ENCODE measurements at places on chromosomes 5 and 9.

- DNase-seq = no peak
Observed at GRCh38 chr9:126704157-126704891, 90.6 kb downstream of the LMX1B start.

- DNase-seq = no peak
Observed at GRCh38 chr9:126514037-126514821, 99.5 kb upstream of the LMX1B start.

GRCh38 chr9:92293075-92293354 is 482 bp downstream of the IARS1 start:
- no peak for DNase-seq

DNA sequence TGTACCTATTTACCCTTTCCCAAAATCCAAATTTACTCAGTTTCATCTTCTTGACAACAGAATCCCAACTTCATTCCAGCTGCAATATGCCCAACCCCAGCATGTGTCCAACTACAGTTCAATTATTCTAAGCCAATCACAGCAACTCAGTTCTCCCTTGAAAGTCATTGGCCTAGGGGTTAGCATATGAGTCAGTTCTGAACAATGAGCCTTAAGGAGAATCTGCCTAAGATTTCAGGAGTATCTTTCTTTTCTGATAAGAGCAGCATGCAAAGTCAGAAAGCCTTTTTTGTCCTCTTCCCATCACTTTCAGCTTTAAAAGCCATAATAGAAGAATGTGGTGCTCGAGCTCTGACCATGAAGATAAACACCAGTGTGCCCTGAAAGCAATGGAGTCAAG is 44.4 kb upstream of the RASGRF2 start:
- DNase-seq = no peak

DNA sequence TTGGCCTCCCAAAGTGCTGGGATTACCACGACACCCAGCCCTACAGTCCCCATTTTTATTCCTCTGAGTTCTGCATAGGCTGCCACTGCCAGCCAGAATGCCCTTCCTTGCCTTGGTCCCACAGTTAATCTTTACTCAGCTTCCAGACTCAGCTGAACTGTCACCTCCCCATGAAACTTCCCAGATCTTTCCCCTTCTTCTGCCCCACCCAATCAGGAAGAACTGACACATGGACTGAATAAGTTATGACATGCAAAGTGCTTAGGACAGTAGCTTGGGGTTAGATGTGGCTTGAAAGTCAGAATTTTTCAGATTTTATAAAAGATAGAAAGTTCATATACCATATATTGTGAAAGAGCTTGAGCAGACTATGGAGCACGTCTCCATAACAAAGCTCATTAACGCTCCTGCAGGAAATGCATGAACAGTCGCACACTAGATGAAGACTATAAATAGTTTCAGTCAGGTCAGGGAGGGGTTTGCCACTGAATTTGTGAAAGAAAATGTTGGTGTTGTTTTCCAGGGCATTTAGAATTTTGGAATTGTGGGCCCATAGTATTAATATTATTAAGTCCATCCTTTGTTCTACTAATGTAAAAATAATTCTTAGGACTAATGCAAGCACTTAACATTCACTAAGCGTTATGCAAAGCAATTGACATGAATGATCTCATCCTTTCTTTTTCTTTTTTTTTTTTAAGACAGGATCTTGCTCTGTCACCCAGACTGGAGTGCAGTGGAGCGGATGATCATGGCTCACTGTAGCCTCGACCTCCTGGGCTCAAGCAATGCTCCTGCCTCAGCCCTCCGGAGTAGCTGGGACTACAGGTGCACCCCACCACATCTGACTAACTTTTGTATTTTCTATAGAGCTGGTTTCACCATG is 36.1 kb upstream of the DENND1A start:
- DNase-seq = no peak

GRCh38 chr5:159854916-159855315 is 61.4 kb upstream of the ADRA1B start:
- DNase-seq = no peak

- DNase-seq = no peak
Observed at GRCh38 chr9:95592931-95593330, 76.2 kb upstream of the PTCH1 start.

GRCh38 chr5:31270396-31270795 is 76.9 kb downstream of the CDH6 start:
- DNase-seq = no peak

DNA sequence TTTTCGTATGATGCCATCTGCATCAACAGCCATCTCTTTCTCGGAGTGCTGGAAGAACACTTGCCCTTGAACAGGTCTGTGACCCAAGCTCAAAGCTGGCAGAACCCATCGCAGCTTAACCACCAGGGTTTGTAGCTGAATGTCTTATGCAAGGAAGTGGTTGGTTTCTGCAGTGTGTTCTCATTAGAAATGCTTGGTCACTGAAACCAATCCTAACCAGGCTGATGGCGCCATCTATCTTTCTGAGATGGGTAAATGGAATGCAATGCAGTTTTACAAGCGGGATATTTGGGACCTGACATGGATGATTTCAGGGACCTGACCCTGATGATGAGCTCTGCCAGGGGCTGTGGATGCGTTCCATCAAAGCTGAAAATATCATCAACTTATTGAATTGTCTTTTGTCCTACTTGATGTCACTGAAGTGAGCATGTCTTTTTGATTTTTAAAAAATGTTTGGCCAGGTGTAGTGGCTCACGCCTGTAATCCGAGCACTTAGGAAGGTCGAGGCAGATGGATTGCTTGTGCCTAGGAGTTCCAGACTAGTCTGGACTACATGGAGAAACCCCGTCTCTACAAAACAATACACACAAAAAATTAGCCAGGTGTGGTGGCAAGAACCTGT is 28.7 kb downstream of the DMRT3 start:
- no peak for DNase-seq

DNA sequence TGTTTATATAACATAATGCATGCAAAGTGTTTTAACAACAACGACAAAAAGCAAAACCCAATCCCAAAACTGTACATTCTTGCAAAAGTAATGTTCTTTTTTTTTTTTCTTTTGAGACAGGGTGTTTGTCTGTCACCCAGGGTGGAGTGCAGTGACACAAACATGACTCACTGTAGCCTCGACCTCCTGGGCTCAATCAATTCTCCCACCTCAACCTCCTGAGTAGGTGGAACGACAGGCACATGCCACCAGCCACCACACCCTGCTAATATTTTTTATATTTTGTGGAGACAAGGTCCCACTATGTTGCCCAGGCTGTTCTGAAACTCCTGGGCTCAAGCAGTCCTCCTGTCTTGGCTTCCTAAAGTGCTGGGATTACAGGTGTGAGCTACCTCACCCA is 13.6 kb upstream of the HAVCR1 start:
- no peak for DNase-seq

- no peak for DNase-seq
Observed at GRCh38 chr9:79742110-79742721, 170.5 kb downstream of the TLE4 start.

- DNase-seq = no peak
Observed at GRCh38 chr9:15965246-15965745, 412.5 kb downstream of the CCDC171 start.

- no peak for DNase-seq
Observed at GRCh38 chr5:123359454-123360200, 63.6 kb downstream of the CEP120 start.

DNA sequence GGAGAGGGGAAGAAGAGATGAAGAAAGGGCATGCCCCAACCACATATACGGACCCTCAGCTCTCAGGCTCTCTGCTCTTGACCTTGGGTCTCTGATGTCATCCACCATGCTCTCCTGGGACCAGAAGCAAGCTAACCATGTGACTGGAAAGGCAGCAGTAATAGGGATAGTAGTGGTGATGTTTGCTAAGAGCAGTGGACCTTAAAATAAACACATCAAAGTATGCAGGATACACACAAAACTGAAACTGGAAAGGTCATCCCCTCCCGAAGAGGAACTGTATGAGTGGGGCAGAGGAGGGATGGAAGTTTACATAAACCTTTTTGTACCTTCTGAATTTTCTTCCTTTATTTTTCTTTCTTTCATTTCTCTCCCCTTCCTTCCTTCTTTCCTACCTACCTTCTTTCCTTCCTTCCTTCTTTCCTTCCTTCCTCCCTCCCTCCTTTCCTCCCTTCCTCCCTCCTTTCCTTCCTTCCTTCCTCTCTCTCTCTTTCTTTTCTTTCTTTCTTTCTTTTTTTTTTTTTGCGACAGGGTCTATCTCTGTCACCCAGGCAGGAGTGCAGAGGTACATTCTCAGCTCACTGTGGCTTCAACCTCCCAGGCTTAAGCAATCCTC is 8.1 kb upstream of the PTPN3 start:
- no peak for DNase-seq

GRCh38 chr5:169691471-169691870 is 54.4 kb downstream of the DOCK2 start:
- DNase-seq = no peak

DNA sequence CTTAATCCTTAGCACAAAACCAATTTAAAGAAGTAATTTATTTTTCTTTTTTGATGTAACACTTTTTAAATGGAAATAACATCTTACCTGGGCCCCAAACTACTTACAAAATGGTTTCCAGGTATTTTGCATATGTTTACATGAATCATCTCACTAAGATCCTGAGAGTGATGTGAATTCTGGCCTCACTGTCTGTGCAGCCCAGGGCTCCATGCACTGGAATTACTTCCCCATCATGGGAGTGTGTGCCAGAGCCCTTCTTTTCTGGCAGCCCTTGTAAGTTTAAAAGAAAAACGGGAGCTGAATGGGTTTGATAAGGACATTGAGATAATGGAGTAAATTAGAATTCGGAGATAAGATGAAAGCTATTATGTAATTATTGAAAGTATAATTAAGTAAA is 12.2 kb upstream of the F2R start:
- DNase-seq = no peak

DNA sequence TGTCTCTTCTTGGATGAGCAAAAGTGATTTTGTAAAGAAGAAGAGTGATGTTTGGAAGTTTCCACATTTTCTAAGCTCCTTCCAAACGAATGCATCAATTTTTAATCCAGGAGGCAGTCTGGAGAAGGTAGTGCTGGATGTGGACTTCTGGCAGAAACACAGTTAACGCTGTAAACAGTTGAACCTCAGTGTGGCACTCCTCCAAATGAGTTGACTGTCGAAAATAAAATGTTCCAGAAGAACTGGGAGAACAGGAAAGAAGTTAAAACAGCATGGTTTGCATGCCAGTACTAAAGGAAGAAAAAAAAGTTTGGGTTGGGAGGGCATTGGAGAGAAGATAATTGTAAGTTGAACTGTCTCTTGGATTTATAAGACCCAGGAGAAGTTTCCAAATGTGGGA is 6.5 kb downstream of the ZNF462 start:
- no peak for DNase-seq

DNA sequence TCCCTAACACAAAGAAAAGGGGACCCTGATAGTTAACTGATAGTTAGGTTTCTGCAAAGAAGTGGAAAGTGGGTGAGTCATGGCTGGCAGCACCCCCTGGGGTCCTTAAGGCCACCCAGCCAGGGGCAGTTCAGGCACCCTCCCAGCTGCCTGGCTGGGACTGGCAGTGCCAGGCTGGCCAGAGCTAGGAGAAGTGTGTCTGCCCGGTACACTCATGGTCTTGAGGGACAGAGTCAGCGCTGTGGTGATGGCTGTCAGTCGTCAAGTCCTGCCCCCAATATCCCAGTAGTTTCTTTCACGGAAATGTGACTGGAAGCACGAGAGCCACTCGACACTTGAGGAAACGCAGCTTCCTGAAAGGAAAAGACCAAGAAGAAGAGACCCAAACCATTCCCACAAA is 22.3 kb upstream of the CNOT6 start:
- DNase-seq = no peak

GRCh38 chr5:7221041-7221440 is 174.9 kb upstream of the ADCY2 start:
- no peak for DNase-seq

DNA sequence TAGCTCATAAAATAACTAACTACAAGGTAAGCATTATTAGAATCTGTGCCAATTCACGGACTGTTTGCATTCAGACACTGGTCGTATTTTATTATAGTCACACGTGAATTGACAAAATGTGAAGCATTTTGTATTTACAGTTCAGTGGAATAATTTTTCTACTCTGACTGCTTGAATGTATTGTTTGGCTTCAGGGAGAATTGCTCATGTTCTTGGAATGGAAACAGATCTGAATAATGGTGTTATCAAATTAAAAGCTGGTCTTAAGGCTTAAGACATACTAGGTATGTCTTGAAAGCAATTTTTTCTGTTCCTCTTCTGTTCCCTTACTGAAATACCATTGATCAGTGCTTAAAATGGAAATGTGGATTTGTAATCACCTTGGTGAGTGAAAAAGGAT is 543.7 kb upstream of the TLE4 start:
- DNase-seq = no peak

DNA sequence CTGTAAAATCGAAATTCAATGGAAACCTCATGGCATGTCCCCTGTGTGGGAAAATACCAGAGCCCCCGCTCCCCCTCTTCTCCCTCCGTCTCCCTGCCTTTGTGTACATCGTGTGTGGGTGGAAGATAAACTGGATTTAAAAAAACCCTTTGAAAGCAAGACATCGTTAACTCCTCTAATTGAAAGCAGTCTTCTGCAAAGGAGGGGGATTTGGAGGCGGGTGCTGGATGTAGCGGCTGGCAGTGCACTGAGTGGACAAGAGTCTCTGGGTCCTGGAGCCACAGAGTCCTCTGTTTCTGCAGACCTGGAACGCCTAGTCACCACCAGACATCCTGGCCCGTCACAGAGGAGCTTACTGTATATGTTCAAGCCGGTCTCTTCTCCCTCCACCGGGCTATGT is 169.4 kb downstream of the PAPPA start:
- no peak for DNase-seq

DNA sequence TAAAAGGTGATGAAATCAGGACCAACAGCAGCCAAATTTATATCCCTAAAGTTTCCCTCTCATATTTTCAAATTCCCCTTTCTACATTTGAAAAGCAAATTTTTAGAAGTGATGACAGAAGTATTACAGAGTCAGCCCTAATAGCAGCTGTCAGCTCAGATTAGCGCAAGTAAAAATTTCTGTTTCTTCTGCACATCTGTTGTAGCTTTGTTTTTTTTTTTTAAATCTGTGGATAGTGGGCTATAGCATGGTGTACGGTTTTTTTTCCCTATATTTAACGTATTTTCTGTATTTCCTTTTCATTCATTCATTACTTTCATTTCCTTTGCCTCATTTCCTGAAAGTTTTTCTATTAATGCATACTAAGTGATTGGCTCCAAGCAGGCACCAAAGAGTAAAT is 99.1 kb downstream of the MACIR start:
- DNase-seq = no peak

DNA sequence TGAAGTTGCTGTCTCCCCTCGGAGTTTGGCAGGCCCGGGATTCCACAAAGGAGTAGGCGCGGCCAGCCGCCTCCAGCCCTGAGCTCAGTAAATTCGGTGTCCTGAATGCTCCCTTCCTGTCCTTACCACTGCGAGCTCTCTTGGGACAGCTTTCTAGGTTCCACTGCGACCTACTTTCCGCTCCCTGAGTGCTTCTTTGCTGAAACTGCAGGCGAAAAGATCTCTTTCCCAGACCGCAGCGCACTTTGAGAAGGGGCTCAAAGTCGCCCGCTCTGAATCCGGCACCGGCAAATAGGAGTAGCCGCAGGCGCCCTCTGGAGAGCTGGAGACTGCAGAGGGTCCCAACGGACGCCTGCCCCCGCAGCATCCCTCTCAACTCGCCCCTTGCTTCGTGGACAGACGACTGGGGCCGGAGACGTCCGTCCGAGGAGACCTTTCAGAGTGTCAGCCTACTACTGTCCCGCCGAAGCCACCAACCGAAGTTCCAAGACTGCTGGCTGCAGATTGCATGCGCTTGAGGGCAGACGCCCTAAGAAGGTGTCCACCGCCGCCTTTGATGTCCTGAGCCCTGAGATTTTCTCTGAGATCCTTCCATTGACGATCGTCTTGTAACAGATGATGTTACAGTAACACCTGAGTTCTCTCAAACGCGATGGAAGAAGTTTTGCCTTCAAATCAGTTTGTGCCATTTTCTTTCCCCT is 96.0 kb downstream of the ANXA2R start:
- DNase-seq = no peak

GRCh38 chr5:84088996-84089395 is 295.7 kb downstream of the EDIL3 start:
- DNase-seq = no peak
